Ureter (tissue), 1 donor: ENCODE measurements at places on chromosomes 4 and X. TPM values are rescaled to one million over a fixed set of nuclear protein-coding genes. Genes with fewer than 3 reads are reported as not detected.

- no peak for DNase-seq
These were observed 30.6 kb downstream of the ANK2 start for GRCh38 chr4:113080050-113080449.

Gene IL3RA
- total RNA-seq: 7.4 TPM

- no peak for DNase-seq
These were observed 64.9 kb downstream of the POLR2B start for GRCh38 chr4:57043347-57044251.

DNA sequence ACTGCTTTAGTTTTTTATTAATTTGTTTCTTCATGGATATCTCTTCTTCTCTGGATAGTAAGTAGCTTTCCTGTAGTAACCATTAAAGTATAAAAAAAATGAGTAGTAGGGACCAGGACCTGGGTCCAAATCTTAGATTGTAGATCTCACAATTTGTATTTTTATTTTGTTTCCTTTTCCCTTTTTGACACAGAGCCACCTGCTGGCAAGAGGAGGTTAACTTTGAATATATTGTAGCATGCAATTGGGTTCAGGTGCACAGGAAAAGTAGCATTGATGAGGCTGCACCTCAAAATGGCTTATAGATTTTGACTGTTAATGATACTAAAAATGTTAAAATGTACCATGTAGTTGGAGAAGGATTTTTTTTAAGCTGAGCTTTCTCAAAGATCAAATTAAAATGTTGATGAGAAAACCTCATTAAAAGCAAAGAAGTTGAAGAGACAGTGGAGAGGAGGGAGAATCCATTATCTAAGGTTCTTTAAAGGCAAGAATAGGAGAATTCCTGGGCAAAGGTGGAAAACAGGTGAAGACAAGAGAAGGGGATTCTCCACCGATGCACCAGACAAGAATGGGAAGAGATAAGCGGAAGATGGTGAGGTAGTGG, 48.3 kb upstream of the HPGDS start:
- DNase-seq: no peak

Gene TRIM2
- 90.6 TPM for total RNA-seq

GRCh38 chr4:55012363-55013230, 112.8 kb downstream of the KDR start:
- DNase-seq: no peak

GRCh38 chr4:42293967-42294813, 103.1 kb upstream of the SHISA3 start:
- no peak for DNase-seq
